ENCODE measurements at places on chromosomes 6 and 20. TPM values are rescaled to one million over a fixed set of nuclear protein-coding genes. Genes with fewer than 3 reads are reported as not detected.
A peak's percentile ranks its signal among the peaks of the same experiment; 100 is the strongest.

The TSHZ2 gene
- total RNA-seq, result 32.7 TPM

The PRRT1 gene
- 3.6 TPM for total RNA-seq

The COL9A3 gene
- total RNA-seq, result 11.8 TPM

The TMC2 gene
- not detected for total RNA-seq

The PREX1 gene
- 21.0 TPM for total RNA-seq

The MDFI gene
- total RNA-seq, result 8.6 TPM

The PHACTR3 gene
- 0.28 TPM for total RNA-seq

The OR2H2 gene
- not detected for total RNA-seq

The C6orf58 gene
- total RNA-seq, result not detected

The RBBP9 gene
- 23.5 TPM for total RNA-seq

GRCh38 chr20:45020236-45020886 is 54.0 kb downstream of the STK4 start:
- DNase-seq, result no peak

DNA sequence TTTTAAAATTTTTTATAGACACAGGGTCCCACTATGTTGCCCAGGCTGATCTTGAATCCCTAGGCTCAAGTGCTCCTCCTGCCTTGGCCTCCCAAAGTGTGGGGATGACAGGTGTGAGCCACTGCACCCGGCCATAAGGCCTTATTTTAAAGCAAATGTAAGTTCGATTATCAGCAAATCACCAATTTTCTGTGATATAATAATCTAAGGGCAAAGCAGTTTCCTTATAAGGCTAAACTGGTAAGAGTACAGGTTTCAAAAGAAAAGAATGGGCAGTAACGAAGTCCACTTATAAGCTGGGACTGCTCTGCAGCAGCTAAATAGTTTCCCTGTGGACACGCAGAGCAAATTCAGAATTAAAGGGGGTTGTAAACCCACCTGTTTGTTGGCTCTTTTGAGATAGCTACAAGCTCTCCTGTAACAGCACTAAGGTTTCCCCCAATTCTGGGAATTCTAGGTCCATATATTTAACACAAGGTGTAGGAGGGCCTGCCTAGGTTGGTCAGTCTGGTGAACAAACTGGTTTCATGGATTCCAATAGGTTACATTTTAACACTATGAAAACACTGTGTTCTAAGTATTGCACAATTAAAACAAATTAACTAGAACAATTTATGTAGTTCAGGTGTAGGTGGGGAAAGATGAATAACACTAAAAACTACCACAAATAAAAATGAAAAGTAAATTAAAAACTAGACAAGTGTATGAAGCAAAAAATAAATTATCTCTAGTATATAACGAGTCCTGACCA is 26.3 kb downstream of the LHFPL5 start:
- DNase-seq, result no peak

- DNase-seq, result no peak
These were observed 365.9 kb downstream of the TAF4 start for GRCh38 chr20:61699495-61700374.

DNA sequence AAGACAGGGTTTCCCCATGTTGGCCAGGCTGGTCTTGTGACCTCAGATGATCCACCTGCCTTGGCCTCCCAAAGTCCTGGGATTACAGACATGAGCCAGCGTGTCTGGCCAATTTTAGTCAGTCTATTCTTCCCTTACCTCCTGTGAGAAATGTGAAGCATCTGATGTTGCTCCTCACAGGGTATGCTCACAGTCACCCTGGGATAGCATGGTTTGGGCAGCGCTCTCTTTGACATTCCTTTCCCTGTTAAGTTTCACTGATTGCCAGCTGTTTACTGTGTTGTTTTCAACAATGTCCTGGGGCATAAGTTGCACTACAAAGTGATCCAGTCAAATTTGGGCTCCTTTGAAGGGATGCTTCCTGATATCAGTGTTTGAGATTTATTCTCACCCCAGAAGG is 13.1 kb downstream of the CDC5L start:
- DNase-seq, result no peak

DNA sequence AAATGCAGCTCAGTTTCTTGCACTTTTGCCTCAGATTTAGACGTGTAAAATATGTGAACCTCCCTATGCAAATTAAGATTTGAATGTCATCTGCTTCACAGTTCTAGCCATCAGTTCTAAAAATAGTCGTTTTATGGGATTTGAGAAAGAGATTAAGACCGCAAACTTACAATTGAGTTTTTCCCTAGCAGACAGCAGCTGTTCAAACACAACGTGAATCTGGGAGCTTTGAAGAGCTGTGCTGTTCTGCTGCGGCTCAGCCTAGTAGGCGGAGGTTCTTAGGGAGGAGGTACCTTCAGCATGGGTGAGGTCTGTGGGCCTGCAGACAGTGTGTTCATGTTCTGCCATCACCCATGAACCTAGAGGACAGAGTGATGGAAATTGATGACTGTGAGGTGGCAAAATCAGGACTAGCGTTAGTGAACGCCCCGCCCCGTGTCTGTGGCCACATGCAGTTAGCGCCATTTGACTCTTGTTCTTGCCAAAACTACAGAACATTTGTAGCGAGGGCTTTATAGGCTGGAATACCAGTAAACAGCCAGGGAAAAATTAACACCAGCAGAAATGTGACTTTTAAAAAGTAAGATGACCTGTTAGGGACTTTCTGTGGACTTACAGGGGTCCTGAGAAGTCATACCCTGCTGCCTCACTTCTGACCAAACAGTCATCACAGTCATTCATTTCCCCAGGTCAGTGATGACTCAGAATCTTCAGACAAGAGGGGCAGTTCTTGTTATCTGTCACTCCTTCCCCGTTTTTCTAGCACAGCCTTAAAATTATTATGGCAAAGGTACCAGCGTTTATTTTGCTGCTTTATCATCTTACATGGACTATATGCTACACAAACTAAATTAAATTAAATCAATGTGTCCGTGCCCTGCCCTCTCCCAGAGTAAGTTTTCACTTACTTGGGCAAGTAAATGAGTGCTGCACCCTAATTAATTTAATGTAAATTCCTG is 84.3 kb upstream of the TMEM181 start:
- DNase-seq, result no peak

- peak; percentile 80 for DNase-seq
These were observed 171.7 kb upstream of the PDE10A start for GRCh38 chr6:165834613-165835259.

DNA sequence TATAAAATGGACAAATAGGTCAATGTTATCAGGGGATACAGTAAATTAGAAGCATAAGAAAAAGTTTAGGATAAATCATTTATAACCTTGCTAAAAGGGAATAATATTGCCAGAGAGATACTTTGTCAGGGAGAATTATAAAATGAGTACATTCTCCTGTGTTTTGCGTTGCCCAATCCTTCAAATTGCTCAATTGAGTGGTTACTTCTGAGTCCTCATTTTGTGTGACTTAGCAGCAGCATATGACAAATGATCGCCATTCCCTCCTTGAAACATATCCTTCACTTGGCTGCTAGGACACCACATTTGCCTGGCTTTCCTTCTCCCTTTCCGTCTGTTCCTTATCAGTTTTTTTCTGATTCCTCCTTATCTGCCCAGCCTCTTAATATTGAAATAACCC is 106.7 kb upstream of the FLRT3 start:
- DNase-seq, result no peak

DNA sequence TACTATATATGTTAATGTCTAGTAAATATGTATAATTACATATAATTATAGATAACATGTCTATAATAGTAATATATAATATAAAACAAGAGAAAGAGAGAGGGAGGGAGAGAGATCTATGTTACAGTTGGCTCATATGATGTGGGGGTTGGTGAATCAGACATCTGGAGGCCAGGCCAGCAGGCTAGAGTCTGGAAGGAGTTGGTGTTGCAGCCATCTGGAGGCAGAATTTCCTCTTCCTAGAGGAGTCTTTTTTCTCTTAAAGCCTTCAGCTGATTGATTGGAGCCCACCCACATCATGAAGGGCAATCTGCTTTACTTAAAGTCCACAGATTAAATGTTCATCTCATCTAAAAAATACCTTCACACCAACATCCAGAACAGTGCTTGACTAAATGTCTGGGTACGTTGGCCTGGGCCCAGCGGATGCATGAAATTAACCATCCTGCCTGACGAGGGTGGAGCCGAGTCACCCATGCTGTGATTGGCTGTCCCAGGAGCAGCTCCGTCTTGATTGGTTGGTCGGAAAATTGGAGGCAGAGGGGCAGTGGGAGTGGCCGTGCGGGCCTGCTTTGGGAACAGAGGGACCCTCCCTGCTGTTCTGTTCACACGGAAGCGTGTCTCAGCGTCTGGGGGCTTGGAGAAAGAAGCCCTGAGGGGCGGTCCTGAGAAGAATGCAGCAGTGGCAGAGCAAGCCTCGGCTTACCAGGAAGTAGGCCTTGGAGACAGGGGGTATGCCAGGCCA is 392.4 kb downstream of the QKI start:
- DNase-seq, result no peak

- DNase-seq, result no peak
These were observed 2.7 kb upstream of the BTN2A2 start for GRCh38 chr6:26380256-26380655.

DNA sequence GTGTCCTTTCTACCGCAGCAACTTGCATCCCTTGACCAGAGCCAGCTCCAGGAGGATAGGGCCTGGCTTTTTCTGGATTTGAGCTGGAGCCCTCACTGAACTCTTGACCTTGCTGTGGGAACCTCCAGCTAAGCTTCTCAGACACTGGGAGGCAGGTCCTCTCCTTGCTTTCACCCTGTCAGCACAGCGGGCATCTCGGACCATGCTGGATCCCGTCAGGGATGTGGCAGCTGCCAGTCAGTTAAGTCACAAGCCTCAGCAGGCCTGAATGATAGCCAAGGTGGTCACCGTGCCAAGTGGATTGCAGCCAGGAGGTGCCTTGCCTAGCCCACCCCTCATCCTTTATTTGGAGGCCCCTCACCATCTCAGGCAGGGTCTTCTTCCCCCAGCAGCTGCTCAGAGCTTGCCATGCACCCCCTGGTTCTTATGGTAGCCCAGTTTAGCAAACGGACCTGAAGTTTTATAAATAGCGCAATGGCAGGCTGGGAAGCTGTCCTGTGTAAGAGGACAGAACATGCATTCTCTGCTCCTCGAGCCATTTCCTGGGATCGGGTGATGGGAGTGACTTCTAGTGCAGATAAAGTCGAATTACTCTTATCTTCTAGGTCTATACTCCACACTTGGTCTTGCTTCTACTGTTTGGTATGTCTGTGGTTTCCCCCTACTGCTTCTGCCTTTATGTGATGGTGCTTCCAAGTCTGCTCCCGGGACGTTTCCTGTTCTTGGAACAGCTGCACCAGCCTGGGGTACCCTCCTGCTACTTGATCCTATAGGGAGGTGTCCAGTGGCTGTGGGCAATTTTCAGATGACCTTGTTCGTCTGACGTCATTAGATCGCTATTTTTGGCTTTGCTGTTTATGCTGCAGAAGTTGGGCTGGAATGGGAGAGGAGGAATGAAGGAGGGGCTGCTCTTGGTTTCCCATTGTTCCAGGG is 7.1 kb upstream of the MYLK2 start:
- no peak for DNase-seq

GRCh38 chr6:68144667-68145066 is 490.4 kb upstream of the ADGRB3 start:
- no peak for DNase-seq

GRCh38 chr6:33974030-33974429 is 170.2 kb upstream of the MLN start:
- DNase-seq, result no peak

DNA sequence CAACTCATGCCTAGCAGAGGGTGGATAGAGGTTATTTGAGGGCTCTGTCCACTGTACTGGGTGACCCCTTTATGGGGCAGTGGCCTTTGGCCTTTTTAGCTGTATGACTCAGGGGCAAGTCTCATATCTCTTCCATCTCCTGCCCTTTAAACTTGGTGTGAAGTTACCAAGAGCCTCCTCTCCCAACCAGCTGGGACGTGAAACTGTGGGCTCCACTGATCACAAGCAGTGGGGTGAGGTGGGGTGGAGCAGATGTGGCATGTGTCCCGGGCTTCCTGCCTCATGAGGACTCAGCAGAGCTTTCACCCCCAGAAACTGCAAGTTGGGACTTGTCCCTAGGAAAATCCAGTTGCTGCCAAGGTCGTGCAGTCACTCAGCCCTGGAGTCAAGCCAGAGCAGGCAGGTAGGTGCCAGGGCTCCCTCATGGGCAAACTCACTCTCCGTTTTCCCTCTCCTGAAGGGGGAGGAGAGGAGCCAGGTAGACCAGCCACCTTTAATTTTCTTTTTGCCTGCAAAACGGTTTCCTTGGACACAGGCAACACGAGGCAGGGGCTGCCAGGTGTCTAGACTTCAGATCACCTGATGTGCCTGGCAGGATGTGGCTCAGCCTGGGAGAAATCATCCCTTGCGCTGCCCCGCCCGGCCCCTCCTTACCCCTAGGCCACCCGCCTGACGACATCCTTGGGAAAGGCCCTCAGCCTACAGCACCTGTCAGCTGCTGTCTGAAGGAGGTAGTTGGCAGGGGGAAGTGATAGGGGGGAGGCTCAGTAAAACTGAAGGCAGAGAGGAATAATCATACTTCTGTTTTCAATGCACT is 4.0 kb downstream of the CDKN1A start:
- DNase-seq, result peak; percentile 72
